ENCODE measurements at places on chromosomes 2 and 18.

- no peak for DNase-seq
Measured at GRCh38 chr2:156399224-156399949, 36.8 kb upstream of the GPD2 start.

DNA sequence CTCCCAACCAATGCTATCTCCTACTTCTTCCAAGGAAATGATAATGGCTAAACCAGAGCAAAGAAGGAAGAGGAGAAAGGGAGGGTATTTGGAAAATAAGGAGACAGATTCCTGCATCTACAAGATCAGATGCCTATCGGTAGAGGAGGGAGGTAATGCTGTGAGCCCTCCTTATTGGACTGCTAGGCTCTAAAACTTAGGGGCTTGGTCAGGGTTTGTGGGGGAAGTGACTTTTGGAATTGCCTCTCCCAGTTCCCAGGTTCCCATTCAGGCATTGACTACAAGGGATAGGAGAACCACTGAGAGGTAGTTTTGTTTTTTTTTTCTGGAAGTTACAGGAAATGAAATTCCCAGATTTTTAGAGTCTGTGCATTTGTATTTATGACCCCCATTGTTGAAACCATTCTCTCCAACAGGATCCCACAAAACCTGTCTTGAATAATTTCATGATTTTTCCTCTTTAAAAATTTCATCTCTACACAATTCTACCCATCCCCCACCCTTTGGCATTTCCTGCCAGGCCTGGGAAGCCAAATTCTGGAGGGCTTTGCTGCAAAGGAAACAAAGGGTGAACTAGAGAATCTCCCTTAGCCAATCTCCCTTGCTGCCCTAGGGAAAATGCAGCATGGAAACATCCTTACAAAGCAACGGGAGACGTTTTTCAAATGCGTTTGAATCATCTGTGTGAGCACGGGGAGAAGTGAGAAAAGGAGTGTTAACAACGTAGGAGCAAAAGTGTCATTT, 282.1 kb upstream of the EPAS1 start:
- no peak for DNase-seq

DNA sequence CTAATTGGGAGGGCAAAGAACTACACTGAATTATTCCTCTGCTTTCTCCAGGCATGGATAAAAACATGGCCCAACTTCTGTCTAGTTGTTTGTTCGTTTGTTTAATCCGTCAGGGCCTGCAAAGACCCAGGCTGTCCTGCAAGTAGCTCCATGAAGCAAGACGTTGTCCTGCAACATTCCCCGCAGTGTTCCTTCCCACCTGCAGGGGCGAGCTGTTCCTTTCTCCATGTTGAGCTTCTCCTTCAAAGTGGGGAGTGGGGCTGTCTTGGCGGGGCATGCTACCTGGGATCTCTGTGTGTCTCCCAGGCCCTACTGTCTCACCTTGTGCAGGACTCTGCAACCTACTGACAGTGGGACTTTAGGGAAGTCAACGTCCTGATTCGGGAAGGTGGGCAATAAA, 264.0 kb upstream of the SMIM21 start:
- no peak for DNase-seq

GRCh38 chr2:239275044-239275685, 125.7 kb downstream of the HDAC4 start:
- DNase-seq = peak; percentile 92

DNA sequence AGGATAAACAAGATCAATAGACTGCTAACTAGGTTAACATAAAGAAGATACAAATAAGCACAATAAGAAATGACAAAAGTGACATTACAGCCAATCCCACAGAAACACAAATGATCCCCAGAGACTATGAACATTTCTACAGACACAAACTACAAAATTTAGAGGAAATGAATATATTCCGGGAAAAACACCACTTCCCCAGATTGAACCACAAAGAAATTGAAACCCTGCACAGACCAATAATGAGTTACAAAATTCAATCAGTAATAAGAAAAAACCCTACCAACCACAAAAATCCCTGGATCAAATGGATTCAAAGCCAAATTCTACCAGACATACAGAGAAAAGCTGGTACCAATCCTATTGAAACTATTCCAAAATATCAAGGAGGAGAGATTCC, 232.4 kb upstream of the RBMS1 start:
- DNase-seq = no peak

GRCh38 chr2:45932278-45932975, 281.0 kb downstream of the PRKCE start:
- no peak for DNase-seq

GRCh38 chr2:237593596-237594320, 3.2 kb upstream of the RAB17 start:
- no peak for DNase-seq

DNA sequence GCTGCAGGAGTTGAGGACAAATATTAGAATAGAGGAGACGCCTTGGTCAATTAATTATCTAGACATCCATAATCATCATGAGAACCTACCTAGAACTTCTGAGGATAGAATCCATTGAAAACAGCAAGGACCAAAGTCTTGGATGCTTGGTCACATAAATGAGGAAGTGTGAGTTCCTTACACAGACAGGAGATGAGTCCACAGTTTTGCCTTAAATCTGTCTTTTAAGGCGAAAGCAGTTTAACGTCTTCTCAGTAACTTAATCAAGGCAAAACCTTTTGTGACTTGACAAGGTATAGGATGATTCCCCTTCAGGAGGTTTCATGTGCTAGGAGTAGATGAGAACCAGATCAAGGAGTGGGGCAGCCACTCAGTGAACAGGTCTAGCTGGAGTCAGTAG, 1783.2 kb upstream of the CELF4 start:
- DNase-seq = no peak

DNA sequence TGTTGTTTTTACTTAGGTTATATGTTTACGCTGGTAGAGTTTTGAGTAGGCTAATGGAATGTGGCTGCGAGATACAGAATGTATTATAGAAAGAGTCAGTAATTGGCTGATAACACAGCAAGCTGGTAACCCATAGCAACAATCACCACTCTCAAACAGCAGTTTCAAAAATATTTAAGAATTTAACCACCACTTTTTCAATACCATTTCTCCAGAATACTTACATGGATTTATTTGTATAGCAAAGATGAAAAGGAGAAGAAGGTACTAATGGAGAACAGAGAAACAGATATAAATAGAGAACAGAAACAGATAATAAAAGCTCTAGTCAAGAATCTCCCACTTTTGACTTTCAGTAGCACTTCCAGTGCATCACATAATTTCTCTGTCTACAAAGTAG, 188.3 kb upstream of the SLC39A10 start:
- DNase-seq = no peak

DNA sequence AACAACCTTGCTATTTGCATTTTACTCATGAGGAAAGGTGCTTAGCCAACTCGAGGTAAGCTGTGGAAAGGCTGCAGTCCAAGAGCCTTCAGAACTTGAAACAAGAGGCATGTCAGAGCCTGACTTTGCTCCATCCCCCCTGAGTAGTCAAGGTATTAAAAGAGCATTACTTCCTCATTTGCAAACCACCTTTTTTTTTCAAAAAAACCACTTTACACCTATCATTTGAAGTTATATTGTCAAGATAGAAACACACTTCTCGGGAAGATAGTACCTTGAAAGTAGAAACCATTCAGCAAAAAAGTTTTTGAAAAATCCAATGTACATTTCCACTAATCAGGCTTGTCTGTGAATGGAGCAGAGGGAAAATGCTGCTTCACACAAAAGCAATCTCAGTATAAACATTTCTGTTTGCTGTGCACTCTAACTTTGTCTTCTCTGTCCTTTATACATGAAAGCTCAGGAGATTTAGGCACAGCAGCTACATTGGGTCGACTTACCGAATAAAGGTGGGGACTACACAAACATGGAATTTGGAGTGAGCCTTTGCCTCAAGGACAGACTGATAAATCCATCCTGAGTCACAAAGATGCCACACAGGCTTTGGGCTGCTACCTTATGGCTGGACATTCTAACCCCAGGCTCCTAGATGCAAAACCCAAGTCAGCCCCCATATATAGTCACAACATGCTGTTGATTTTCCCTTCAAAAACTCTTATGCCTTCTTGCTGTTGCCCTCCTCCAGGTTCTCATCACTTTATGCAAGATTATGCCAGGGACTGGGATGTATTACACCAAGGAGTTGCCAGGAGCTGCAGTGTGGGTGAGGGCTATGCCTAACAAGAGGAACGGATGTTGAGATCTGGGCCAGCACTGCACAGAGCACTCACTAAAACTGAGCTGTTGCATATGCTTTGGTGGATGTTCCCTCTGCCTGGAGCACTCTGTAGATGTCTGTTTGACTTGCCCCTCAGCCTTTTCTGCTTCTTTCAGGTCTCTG, 41.4 kb upstream of the EML4 start:
- peak; percentile 70 for DNase-seq

DNA sequence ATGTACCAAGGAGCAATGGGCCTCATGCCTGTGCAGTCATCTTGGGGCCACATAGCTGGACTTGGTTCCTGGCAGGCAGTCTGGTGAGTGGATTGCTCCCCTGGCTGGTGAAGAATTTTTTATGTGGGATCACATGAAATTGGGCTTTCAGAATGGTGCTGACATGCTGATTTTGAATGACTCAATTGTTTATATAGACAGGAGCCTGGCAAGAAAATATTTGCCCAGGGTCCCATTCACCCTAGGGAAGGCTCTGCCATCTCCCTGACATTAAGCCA, 266.9 kb downstream of the DYSF start:
- DNase-seq = no peak

GRCh38 chr18:49479381-49480137, 7.5 kb downstream of the C18orf32 start:
- no peak for DNase-seq

- no peak for DNase-seq
Measured at GRCh38 chr2:222709191-222709891, 37.9 kb downstream of the MOGAT1 start.

DNA sequence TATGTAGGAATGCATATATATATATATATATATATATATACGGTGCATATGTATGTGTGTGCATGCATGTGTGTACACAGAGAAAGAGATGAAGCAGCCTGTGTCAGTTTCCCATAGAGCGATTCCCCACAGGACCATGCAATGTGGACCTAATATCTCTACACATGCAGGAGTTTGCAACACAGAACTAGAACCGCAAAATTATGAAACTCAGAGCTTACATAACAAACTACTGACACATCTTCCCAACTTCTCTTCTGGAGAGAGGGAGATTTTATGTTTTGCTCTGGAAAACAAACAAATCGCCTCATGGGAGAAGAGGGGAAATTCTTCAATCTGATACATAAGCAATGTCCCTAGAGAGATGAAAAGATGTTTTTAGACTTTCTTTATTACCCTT, 377.2 kb downstream of the LRATD1 start:
- DNase-seq = no peak

DNA sequence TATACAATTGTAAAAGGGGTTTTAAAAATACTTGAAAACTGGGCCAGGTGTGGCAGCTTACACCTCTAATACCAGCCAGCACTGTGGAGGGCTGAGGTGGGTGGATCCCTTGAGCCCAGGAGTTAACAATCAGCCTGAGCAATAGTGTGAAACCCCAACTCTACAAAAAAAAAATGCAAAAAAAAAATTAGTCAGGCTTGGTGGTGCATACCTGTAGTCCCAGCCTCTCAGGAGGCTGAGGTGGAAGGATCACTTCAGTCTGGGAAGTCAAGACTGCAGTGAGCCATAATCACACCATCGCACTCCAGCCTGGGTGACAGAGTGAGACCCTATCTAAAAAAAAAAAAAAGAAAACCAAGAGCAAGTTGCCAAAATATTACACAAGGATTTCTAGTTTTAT, 182.7 kb downstream of the UBE2E3 start:
- no peak for DNase-seq

GRCh38 chr2:174634130-174635014, 36.8 kb upstream of the WIPF1 start:
- DNase-seq = peak; percentile 80

DNA sequence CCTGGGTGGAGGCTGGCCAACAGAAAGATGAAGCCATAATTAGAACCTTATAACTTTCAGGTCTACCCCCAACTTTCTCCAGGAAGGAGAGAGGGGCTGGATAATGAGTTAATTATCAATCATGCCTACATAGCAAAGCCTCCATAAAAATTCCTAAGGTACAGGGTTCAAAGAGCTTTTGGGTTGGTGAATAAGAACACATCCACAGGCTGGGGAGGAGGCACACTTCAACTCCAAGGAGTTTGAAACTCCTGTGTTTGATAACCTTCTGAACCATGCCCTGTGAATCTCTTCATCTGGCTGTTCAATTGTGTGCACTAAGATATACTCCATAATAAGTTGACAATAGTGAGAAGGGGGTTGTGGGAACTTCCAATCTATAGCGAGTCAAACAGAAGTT, 552.3 kb downstream of the TDRD15 start:
- DNase-seq = no peak

DNA sequence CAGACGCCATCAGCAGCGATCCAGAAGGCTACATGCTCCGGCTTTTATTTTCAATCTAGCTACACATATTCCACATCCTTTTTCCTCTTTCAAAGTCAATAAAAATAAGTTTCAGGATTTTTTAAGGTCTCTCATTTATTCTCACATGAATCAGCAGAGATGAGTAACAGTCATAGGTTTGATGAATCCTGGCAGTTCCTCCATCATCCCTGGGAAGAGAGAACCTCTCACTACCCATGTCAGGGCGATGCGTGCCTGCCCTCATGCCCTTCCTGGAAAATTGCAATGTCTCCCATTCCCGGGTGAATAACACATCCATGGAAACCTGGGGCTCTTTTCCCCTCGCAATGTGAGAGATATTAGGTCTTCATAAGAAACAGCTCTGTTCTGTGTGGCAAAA, 301.1 kb upstream of the SMIM21 start:
- DNase-seq = no peak

- no peak for DNase-seq
Measured at GRCh38 chr2:209986415-209986814, 16.0 kb upstream of the RPE start.

- DNase-seq = no peak
Measured at GRCh38 chr2:67346718-67347407, 50.3 kb upstream of the ETAA1 start.

GRCh38 chr2:14257801-14258507, 374.6 kb upstream of the LRATD1 start:
- no peak for DNase-seq

DNA sequence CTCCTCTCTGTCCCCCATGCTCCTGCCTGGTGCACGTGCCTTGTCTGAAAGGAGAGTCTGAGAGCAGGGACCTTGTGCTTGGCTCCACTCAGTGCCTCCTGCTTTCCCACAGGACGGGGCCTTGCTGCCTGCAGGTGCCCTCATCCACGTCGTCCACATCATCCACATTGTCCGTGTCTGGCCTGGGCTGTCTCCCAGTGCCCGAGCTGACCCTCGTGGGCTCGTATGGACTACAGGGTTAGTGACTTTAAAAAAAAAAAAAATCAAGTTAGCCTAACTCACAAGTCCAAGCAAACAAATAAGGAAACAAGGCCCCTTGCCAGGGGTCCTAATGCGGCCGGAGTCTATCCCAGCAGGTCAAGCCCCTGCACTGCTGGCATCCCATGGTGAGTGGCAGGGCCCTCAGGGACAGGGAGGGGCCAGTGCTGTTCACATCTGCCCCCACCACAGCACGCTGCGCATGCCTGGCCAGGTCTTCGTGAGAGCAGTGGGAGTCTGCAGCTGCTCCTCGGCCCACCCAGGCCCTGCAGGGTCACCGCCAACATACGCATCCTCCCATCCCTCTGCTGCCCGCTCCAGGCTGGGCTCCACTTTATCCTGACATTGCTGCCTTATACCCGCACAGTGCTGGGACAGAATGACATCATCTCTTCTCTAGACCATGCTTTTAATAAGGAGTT, 232.6 kb downstream of the NDUFA10 start:
- DNase-seq = no peak

- no peak for DNase-seq
Measured at GRCh38 chr2:38794235-38794946, 16.4 kb downstream of the GEMIN6 start.

Measured in CD4-positive, alpha-beta T cell (primary cell).